ENCODE measurements at places on chromosomes 7 and 10.

- no peak for DNase-seq
These were observed 1.3 kb downstream of the MBLAC1 start for GRCh38 chr7:100127866-100128636.

DNA sequence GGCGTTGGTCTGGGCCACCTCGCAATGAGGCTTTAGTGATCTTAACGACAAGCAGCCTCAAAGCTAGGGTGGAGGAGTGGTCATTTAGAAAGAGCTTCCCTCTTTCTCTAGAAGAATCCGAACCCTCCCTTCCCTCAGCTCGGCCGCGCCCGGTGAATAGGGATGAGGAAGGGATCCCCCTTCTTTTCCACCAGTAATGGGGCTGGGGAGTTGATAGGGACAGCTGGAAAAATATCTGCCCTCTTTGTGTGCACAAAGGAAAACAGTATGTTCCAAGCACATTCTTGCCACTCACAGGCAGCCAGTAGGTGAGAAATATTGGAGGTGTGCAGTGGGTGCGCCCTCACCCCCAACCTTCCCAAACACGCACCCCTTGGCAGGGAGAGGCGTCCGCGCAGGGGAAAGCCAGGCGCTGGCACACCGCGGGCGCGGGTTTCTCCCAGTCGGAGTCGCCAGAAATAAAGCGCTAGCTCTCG, 6.5 kb downstream of the DLX5 start:
- DNase-seq: no peak

GRCh38 chr10:97362310-97363033, 27.9 kb upstream of the FRAT2 start:
- no peak for DNase-seq

- no peak for DNase-seq
These were observed 169.7 kb downstream of the CACNA2D1 start for GRCh38 chr7:82273886-82274285.

- peak; percentile 26 for DNase-seq
These were observed 33.5 kb upstream of the AUTS2 start for GRCh38 chr7:69564454-69565417.

DNA sequence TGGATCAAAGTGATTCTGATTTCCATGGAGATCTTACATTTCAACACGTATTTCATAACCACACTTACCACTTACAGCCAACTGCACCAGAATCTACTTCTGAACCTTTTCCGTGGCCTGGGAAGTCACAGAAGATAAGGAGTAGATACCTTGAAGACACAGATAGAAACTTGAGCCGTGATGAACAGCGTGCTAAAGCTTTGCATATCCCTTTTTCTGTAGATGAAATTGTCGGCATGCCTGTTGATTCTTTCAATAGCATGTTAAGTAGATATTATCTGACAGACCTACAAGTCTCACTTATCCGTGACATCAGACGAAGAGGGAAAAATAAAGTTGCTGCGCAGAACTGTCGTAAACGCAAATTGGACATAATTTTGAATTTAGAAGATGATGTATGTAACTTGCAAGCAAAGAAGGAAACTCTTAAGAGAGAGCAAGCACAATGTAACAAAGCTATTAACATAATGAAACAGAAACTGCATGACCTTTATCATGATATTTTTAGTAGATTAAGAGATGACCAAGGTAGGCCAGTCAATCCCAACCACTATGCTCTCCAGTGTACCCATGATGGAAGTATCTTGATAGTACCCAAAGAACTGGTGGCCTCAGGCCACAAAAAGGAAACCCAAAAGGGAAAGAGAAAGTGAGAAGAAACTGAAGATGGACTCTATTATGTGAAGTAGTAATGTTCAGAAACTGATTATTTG, 15.3 kb downstream of the HNRNPA2B1 start:
- DNase-seq: no peak

DNA sequence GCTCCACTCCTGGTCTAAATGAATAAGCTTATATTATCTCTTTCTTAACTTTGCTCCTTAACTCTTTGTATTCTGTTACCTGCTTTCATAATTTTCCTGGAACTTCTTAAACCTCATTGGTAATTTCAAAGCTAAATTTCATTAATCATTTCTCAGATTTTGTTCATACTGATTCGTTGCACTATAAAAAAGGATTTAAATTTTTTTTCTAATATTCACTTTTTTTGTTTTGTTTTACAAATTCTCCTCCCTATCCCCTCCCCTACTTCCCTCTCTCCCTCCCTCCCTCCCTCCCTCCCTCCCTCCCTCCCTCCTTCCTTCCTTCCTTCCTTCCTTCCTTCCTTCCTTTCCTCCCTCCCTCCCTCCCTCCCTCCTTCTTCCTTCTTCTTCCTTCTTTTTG, 14.7 kb downstream of the ST7 start:
- no peak for DNase-seq

DNA sequence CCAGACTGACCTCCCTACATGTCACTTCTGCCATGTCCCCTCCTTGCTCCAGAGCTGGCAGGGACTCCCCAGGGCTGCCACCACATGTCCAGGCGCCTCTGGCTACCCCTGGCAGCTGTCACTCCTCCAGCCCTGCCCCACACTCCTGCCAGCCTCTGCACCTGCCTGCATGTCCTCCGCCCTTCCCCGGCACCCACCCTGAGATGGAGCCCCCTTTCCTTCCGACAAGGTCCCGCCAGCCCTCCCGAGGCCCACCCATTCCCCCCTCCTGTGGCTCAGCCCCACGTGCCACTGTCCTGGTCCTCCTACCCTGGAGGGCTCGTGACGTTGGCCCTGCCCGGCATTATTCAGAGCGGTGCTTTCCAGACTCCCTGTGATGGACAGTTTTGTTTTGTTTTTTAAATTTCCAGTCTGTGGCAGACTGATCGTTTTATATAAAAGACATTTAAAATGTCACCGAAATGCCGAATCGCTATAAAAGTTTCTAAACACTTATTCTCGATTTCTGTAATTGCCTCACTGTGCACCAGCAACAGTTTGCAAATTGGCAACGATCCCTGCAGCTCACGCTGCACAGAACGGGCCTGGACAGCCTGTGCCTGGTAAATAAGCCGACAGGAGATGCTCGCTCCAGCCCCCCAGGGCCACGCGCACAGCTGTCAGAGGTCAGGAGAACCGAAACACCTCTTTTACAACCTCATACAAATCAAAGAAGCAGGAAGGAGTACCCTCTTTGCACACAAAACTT, 111.1 kb upstream of the SH2B2 start:
- no peak for DNase-seq

GRCh38 chr10:67802767-67803538, 35.0 kb downstream of the DNAJC12 start:
- no peak for DNase-seq

GRCh38 chr10:56316603-56317002, 44.5 kb downstream of the ZWINT start:
- DNase-seq: no peak

GRCh38 chr7:72710983-72711382, 117.0 kb downstream of the TYW1B start:
- no peak for DNase-seq

DNA sequence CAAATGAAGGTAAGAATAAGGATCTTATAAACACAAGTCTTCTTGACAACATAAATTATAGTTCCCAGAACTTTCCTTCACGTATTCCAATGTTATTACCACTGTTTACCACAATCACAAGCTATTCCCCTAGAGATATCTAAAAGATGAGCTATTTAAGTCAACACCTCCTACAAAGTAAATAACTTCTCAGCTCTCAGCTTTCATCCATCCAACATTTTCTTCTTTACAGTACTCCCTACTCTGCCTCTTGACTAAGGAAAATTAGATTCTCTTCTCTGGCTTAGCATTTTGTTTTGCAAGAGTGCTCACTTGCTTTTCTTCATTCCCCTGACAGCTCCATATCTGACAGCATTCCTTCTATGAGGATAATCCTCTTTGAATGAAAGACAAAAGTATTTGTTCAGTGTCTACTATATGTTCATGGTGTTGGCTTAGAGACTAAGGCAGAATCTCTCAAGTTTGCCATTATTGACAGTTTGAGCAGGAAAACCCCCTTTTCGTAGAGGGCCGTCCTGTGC, 93.0 kb upstream of the IL6 start:
- DNase-seq: no peak

DNA sequence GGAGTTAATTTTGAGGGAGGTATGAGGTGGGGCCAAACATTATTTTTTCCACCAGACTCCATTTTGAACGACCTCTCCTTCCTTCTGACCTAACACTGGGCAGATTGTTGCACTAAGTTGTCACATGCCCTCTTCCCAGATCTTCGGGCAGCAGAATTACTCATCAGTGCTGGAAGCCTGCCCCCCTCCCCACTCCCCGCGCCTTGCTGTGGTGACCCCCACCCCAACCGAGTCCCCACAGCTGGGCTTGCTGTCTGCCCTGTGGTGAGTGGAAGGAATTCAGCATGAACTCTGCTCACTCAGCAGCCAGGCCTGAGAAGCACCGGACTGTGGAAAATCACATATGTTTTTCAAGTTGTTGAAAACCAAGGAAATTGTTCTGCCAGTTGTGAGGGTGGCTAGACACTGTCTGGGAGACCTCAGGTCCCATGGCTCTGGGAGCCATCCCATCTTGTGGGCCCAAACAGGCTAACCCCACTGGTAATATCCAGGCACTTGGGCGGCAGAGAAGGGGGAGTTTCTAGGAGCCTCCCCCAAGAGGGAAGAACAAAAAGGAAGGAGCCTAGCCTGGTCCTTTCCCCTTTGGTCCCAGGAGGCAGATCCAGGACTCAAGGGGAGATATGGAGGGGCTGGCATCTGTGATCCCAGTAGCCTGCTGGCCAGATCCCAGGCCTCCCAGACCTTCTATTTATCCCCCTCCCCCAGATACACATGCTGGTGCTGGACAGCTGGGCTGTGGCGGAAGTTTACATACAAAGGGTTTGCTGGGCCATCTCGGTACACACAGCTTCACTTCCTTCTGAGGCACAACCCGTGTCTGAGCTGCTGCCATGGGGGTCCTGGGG, 3.5 kb upstream of the AEBP1 start:
- DNase-seq: no peak

DNA sequence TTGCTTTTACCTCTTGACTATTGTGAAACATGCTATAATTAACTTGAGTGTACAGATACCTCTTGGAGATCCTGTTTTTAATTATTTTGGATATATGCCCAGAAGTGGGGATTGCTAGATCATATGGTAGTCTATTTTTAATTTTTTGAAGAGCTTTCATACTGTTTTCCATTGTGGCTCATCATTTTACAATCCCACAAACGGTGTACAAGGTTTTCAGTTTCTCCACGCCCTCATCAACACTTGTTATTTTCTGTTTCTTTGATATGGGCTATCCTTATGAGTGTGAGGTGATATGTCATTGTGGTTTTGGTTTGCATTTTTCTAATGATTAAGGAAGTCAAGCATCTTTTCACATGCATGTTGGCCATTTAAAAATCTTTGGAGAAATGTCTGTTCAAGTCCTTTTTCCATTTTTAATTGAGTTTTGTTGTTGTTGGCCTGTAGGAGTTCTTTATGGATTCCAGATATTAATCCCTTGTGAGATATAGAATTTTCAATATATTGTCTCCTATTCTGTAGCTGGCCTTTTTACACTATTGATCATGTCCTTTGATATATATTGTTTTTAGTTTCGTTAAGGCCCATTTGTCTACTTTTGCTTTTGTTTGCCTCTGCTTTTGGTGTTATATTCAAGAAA, 7.5 kb downstream of the AGK start:
- no peak for DNase-seq

DNA sequence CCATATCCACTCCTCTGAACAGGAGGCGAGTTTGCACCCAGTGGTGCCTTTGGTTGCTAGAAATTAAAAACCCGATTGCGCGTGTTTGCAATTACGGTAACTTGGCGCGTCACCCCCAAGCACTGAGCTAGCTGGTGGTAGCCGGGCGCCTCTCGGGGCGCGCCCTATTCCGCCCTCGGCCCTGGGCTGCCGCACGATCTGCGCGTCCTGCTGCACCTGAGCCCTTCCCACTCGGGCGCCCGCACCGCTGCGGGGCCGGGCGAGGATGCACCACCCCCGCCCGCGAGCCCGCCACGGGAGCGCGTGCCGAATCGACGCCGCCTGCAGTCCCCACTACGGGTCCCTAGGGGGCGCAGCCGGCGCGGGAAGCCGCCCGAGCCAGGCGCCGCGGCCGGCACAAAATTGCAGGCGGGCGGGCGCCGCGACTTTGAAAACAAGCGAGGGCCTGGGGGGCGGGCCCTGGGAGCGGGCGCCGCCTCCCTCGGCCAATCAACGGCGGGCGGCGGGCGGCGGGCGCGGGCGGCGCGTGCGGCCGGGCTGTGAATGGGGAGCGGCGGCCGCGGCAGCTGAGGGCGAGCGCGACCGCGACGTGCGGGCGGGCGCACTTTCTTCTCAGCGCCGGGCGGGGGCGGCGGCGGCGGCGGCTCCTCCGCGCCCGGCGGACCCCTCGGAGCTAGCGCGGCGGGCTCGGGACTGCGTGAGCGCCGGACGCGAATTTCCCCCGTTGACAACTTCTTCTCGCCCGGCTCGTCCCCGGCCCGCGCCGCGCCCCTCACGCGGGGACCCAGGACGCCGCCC, at the start of gene SDK1:
TSS of gene SDK1 (plus strand) at position 602 of the 798 bp plus-strand sequence. CDS start 335 bp downstream, outside the sequence.
- DNase-seq: peak; percentile 83

GRCh38 chr10:69505636-69506318, 54.5 kb downstream of the TSPAN15 start:
- DNase-seq: no peak

- DNase-seq: no peak
These were observed 9.2 kb upstream of the MYO1G start for GRCh38 chr7:44987996-44988395.
